ENCODE measurements at places on chromosomes 3 and 15.

DNA sequence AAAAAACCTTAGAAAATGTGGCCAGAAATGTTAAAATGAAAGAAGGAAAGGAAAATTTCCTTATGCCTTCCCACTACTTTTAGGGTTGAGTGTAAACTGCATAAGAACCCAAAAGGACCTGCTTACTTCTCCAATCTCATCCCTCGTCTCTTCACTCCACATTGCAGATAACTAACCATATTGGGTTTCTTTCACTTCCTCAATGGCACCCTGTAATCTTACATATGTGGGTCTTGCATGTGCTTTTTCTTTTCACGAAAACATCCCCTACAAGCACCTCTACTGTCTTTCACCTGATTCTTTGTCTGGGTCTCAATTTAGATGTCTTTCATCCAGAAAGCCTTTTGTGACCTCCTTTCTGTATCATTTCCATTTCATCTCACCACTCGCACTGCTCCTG lies 23.1 kb downstream of the EOMES start:
- no peak for DNase-seq

- DNase-seq = no peak
Measured at GRCh38 chr3:23303601-23304217, 100.6 kb downstream of the UBE2E2 start.

- DNase-seq = no peak
Measured at GRCh38 chr3:151960961-151961580, 87.6 kb downstream of the SUCNR1 start.

DNA sequence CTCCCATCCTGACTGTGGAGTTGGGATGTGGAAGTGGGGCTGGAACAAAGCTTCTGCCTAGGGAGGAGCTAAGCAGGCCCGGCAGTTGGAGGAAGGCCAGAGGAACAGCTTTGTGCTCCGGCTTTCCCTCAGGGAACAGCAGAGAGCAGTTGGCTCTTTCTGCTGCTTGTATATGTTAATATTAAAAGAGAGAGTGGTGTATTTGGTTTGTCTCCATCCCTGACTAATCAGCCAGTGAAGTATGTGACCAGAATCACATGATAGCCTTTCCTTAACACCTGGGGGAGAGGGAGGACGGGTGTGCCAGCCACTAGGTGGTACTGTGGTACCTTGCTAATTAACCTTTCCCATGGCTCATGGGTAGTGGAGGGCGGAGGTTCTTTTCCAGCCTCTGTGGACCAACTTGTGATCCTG lies 10.0 kb downstream of the EIF2B5 start:
- no peak for DNase-seq

DNA sequence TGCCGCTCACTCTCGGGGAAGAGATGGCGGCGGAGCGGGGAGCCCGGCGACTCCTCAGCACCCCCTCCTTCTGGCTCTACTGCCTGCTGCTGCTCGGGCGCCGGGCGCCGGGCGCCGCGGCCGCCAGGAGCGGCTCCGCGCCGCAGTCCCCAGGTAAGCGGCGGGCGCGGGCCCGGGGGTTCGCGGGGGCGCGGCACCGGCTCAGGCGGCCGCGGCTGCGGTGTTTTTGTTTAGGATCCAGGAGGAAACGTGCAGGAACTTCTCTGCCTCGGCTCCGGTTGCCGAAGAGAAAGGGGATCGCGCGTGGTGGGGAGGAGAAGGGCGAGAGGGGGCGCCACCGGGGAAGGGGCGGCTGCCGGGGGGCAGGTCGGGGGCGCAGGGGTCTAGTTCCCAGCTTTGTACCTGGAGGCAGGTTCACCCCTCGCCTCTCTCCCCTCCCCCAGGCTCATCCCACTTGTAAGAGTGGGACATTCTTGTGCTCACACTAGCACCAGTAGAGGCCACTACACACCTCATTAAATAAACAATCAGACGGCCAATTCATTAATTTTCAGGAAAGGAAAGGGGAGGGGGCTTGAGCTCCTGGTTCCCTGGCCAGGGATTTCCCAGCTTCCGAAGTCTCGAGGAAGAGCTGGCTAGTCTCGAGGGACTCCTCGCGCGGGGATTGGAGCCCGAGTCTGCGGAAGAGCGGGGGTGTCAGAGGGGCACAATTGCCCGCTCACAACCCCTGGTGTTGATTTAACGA lies 562 bp downstream of the NEO1 start:
- peak; percentile 7 for DNase-seq

GRCh38 chr15:67707520-67708283 lies 117.6 kb upstream of the SKOR1 start:
- DNase-seq = no peak

DNA sequence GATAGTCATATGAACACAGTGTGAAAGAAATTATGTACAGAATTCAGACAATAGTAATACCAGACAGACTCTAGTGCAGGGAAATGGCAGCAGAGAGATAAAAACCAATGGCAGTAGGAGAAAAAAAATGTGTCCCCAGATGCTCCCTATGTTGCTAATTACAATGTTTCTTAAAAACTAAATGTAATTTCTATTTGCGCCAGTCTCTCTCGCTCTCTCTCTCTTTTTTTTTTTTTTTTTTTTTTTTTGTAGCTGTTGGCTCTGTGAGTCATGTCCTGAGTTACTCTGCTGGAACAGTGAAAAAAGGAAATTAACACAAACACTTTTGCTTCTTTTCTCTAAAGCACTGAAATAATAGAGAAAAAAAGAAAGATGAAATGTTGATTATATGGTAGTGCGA lies 871.9 kb downstream of the GBE1 start:
- DNase-seq = no peak

- DNase-seq = no peak
Measured at GRCh38 chr3:122301063-122301462, 24.0 kb upstream of the CSTA start.

DNA sequence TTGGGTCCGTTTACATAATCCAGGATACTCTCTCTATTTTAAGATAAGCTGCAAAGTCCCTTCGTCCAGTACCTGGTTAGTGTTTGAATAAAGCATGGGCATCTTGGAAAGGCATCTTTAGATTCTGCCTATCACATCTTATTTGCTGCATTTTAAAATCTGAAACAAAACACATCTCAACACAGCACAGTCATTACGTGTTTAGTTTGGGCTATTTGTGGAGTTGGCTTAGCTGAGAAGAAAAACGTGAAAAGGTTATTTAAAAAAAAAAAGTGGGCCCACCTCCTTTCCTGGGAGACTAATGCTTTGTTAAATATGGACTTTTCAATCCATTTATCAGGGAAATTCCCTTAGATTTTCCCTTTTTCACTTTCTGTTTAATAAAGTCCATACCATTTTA lies 174.5 kb upstream of the WNT5A start:
- DNase-seq = no peak

GRCh38 chr3:105584003-105584790 lies 217.5 kb downstream of the ALCAM start:
- no peak for DNase-seq

DNA sequence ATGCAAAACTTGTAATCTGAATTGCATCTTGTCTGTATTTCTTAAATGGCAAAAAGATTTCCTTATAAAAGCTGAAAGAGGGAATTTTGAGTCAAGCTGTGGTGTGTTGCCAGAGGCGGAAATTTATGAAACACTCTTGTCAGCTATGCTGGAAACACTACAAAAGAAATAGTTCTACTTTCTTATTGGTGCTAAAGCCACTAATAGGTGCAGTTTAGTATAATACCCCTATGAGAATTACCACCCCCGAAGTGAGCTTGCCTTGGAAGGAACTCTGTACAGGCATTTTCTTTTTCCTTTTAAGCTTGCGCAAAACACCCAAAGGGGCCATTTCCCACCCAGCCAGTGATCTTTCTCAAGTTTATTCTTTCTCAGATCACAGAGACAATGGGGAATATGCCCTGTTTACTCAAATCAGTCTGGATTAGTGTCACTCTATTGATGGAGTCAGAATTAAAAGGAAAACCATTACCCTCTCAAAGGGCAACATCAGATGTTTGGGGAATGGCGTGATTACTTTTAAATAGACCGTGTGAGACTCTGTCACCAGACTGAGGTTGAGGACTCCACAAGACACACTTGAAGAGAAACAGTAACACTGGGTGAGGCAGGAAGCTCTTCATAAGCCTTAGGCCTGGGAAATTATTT lies 166.0 kb downstream of the TP63 start:
- DNase-seq = no peak

- DNase-seq = no peak
Measured at GRCh38 chr3:152121270-152121636, 147.5 kb upstream of the MBNL1 start.

DNA sequence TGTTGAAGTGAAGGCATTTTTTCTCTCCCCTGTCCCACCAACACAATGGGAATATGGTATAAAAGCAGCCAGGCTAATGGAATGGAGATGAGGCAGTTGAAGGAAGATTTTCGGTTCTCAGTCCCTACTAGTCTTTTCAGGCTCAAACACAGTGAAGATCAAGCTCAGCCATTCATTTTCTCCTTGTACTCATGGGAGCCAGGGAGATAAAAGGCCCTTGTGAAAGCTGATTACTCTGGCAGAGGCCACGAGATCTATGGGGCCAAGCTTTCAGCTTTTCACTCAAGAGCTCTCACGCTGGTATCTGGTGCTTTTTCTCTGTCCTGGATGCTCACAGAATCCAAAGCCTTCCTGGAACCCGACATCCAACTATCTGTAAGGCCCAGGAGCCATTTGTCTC lies 14.5 kb upstream of the FAN1 start:
- DNase-seq = no peak

GRCh38 chr15:43270676-43271306 lies 4.1 kb upstream of the TGM5 start:
- DNase-seq = no peak

DNA sequence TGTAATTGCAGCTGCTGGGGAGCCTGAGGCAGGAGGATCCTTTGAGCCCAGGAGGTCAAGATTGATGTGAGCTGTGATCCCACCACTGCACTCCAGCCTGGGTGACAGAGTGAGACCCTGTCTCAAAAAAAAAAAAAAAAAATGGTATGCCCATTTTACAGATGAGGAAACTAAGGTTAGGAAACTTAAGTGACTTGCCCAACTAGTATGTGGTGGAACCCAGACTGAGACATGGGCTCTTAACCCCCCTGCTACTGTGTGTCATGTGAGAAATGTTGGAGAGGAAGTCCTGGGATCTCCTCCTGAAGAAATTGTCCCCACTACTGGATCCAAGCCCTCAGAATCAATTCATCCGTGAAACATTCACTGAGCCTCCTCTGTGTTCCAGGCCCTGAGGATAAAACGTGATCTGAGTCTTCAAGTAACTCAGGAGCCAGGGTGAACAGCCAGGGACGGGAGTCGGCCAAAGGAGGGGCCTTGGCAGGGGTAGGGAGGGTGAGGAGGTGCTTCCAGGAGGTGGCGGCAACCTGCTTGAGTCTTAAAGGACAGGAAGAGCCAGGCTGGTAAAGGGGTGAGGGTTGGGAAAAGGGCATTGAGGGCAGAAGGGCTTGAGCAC lies 19.6 kb upstream of the RNU6-1 start:
- DNase-seq = no peak

- DNase-seq = no peak
Measured at GRCh38 chr15:26311710-26312236, 448.6 kb upstream of the ATP10A start.

- no peak for DNase-seq
Measured at GRCh38 chr15:49669288-49669687, 48.4 kb downstream of the DTWD1 start.

DNA sequence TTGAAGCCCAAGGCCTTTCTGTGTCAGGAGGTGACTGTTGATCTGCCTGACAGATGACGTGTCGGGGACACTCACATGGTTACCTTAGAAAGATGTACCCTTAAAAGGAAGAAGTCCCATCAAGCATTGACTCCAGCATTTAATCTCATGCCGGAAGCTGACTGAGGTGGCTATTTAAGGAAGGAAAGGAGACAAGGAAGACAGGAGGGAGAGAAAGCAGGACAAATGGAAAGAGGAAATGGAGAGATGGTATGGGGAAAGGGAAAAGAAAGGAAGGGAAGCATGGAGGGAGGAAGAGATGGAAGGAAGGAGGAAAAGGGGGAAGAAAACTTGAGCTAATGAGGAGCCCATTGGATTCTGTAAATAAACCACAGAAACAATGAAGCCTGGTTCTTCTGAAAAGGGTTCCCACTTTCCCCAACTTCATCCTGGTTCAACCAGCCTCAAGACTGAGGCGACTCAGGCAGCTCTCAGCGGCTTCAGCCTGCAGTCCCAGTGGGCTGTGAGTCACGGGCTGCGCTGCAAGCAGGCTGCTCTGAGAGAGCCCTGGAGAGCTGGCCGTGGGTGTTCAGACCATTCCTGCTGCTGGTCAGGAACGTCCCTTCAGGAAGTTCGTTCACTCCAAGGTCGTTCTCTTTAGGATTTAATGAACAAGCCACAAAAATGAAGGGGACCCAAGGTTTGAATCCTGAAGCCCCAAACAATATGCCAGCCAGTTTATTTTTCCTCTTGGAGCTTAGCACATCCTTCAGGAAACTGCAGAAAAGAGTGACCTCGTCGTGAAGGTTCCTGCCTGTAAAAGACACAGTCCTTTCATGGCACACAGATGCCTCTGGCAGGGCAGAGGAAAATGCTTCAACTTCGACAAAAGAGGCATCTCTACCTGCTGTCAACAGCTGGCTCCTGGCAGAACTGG lies 69.6 kb upstream of the THBS1 start:
- DNase-seq = no peak

- no peak for DNase-seq
Measured at GRCh38 chr3:129432036-129432435, 3.6 kb upstream of the EFCAB12 start.

GRCh38 chr3:187995043-187995400 lies 158.9 kb upstream of the LPP start:
- DNase-seq = no peak

GRCh38 chr3:11635680-11636393 lies 7.9 kb downstream of the VGLL4 start:
- no peak for DNase-seq

DNA sequence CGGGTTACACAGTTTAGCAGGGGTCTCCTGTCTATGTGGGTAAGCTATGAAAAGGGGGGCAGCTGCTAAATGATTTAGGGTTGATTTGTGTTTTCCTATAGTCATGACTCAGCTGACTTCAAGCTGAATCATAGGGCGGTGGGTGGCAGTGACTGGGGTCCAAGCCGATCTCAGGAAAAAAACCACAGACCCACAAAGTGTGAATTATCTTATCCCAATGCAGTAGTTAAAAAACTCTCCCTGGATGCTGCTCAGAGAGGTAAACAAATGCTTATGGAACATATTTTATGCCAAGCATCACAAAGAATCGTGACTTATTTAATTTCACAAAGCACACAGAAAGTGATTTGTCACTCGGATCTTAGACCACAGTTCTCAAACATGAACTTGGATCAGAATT lies 18.4 kb upstream of the TOPAZ1 start:
- no peak for DNase-seq

DNA sequence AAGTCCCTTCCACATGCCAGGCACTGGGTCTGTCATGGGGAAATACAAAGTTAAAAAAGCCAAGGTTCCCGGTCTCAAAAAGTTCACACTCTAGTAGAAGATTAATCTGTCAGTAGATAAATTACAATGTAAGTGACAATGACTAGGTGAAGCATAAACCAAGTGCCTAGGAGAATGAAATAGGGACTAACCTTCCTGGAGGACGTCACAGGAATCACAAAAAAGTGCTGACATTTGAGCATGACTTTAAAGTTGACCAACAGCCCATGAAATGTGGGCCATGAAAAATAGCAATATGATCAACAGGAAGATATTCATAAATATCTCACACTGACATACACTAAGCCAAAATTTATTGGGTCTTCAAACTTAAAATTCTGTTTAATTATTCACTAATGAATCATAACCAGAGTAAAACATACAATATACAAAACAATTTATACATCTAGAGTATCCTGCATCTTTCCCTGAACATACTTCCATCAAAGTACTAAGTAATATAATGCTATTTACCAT lies 20.0 kb downstream of the COPS2 start:
- DNase-seq = no peak

GRCh38 chr3:22714749-22715148 lies 488.4 kb upstream of the UBE2E2 start:
- DNase-seq = no peak
